ENCODE measurements at places on chromosomes 4 and X.

- no peak for DNase-seq
Measured at GRCh38 chrX:29478336-29479069, 736.9 kb upstream of the MAGEB2 start.

DNA sequence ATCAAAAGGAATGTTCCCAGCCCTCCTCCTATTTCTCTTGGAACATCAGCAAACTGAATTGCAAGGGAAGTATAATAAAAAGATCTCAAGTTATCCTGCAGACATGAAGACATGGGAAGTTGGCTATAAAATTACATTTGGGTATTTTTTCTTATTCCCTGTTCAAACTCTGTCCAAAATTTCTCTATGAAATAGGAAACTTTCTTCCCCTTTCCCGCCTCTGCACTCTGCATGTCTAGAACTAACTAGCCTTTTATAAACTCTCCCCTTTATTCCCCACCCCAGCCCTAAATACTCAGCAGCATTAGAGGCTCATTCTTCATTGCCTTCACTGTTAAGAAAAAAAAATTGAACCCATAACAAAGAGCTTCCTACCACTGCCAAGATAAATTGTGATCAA is 126.7 kb upstream of the EDNRA start:
- no peak for DNase-seq

DNA sequence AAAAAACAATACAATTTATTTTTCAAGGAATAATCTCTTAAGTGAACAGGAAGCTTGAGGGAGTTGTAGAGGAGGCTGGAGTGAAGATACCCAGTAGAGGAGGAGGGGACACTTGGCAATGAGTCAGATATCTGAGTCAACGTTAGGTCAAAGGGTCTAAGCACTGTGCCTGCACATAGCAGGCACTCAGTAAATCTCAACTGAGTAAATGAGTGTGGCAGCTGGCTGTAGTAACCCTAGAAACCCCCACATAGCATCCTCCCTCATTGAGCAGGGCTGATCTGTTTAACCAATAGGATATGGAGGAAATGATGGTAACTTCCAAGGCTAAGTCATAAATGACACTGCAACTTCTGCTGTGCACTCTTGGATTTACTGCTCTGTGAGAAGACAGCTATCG is 186.0 kb upstream of the FAM241A start:
- no peak for DNase-seq

- DNase-seq: no peak
Measured at GRCh38 chr4:107548211-107548905, 171.7 kb downstream of the PAPSS1 start.

DNA sequence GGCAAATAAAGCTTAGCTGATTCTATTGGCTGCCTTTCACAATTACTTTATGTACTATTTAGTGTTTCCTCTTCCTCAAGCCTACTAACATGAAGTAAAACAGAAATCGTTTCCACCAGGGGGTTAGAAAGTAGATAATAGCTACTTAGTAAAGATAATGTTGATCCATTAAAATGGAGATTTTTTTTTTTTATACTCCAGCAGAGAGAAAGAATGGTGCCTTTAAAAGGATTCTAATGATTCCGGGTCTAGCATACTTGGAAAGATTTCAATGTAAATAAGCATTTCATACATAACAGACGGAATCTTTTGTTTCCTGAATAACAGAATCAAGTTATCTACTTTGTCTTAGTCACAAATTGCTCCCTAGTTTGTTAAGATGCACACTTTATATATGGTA is 37.1 kb downstream of the GK start:
- no peak for DNase-seq
